ENCODE measurements at places on chromosomes 6 and 20.

- no peak for DNase-seq
Measured at GRCh38 chr6:53623497-53623896, 42.1 kb downstream of the KLHL31 start.

DNA sequence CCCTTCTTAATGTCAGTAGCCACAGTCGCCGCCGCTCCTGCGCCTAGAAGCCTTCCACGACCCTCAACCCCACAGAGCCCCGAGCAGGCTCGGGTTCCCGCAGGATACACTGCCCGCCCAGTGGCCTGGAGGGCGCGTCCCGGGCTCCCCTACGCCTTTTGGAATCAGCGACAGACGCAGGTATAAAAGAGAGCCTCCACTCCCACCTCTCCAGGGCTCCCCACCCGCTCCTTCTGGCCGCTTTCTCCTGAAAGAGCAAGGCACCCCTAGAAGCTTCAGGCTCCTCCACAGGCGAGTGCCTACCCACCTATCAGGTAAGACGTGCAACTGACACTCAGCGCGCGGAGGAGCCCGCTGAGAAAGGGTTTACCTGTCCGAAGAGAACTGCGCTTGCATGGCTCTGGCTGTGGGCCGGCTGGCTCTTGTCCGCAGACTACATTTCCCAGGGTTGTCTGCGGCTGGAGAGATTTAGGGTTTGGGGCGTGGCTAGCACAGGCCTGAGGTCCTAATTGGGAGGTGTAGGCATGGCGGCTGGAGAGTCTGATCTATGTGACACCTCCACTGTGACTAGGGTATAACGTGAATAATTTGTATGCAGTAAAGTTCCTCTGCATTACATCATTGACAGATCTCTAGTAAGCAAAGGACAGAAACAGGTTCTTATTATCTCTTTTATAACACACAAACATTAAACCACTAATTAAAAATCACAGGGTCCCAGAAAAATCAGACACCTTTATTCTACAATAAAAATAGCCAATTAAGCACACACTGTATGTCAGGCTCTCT is 13.5 kb upstream of the ZNF391 start:
- no peak for DNase-seq

DNA sequence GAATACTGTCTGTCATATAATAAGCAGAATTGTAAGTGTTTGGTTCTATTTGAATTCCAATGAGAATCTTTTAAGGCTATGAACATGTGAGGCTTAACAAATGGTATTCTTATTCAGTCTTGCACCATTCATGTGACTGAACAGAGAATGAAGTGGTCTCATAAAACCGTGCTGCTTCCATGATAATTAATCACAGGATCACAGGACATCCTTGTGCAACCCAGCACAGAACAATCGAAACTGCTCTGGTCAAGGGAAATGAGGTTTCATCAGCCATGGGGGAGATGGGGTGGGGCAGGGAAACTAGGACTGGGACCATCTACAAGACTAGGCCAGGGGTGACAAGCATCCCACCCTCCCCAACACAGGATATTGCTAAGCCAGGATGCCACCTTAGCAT is 6.0 kb downstream of the PPIL6 start:
- no peak for DNase-seq

- no peak for DNase-seq
Measured at GRCh38 chr20:50012282-50013263, 29.8 kb downstream of the SNAI1 start.

- no peak for DNase-seq
Measured at GRCh38 chr6:1281746-1282145, 30.2 kb upstream of the FOXQ1 start.

GRCh38 chr6:161079566-161080262 is 88.1 kb downstream of the MAP3K4 start:
- no peak for DNase-seq

DNA sequence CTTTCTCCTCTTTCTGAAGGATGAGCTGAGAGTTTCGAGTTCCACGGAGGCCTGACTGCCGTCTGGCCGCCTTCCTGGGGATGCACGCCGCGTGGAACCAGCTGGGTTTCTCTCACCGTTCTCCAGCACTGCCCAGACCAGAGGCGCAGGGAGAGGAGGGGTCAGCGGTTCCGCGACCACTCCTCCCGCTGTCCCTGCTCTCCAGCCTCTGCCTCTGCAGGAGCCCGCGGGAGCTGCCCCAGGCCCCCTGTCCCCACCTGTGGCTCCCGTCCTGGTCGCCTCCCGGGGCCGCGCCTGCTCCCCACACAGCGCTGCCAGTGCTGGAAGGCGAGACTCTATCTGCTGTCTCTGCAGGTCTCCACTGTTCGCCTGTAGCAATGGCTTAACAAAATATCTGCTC is 106.8 kb upstream of the AFDN start:
- DNase-seq = no peak

- no peak for DNase-seq
Measured at GRCh38 chr6:46452312-46452917, 38.8 kb downstream of the RCAN2 start.

- no peak for DNase-seq
Measured at GRCh38 chr20:11178946-11179654, 505.3 kb upstream of the JAG1 start.

GRCh38 chr20:38412877-38413577 is 22.1 kb downstream of the SNHG17 start:
- DNase-seq = no peak

DNA sequence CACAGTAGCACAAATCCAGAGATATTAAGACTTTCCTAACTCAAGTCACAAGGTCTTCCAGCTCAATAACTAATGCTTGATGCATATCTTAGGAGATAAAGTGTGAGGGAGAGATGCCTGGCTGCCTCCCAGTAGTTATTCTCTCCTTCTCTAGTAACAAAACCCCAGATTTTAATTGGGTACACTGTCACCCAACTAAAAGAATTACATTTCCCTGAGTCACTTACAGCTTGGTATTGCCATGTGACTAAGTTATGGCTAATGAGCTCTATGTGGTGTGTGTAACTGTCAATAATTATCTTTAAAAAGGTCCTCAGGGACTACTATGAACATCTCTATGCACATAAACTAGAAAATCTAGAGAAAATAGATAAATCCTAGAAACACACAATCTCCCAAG is 32.0 kb downstream of the KIF6 start:
- DNase-seq = no peak

DNA sequence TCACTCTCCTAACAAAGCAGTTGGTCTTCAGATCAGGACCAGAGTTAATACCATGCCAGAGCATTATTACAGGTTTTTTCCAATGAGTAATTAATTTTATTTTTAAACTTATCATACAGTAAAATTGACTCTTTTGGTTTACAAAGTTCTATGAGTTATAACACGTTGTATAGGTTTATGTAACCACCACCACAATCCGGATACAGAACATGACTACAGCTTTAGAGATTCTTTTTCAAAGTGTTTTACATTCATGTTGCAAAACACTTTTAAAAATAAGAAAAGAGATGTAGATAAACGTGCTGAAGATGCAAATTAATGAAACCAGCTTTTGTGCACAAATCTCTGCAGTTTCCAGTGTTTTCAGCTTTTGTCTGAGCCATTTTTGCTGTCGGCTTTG is 1.5 kb upstream of the TPBG start:
- DNase-seq = no peak

GRCh38 chr6:29589423-29590048 is 4.6 kb downstream of the OR2H2 start:
- DNase-seq = no peak

GRCh38 chr6:158775832-158776231 is 43.3 kb downstream of the EZR start:
- no peak for DNase-seq

- DNase-seq = no peak
Measured at GRCh38 chr20:33569802-33570391, 80.0 kb downstream of the CBFA2T2 start.

GRCh38 chr6:160421854-160422253 is 73.7 kb downstream of the SLC22A3 start:
- no peak for DNase-seq

Measured in brain pericyte (primary cell).